ENCODE measurements at places on chromosomes 4 and X. TPM values are rescaled to one million over a fixed set of nuclear protein-coding genes. Genes with fewer than 3 reads are reported as not detected.

Gene SCRG1
- total RNA-seq, result 1.5 TPM

Gene BEX1
- 1.7 TPM for total RNA-seq

Gene FAM236A
- total RNA-seq, result not detected

Gene STOX2
- total RNA-seq, result 19.2 TPM

Gene TSPAN6
- total RNA-seq, result 33.3 TPM

Gene UGT2B10
- not detected for total RNA-seq

Gene MAPK10
- 42.3 TPM for total RNA-seq

Gene BTK
- total RNA-seq, result 9.7 TPM

Gene CC2D2A
- 35.6 TPM for total RNA-seq

Gene RGS12
- 40.7 TPM for total RNA-seq

- DNase-seq, result no peak
These were observed 194.7 kb upstream of the CXorf51B start for GRCh38 chrX:146614663-146615478.

DNA sequence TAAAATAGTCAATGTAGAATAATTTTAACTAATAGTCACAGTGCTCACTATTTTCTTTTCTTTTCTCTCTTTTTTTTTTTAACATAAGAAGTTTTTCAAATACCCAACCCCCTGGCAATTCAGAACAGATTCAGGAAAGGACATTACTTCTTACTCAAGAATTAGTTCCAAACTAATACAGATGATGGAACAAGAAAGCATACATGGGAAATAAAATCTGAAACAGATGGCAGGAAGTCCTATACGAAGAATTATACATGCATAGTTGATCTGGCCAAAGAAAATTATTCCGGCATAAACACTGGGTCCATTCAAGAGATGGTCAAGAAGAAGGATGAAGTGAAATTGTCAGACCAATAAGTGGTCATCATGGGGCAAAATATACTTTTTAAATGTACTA lies 614.4 kb upstream of the INTU start:
- DNase-seq, result no peak

GRCh38 chrX:104707572-104707971 lies 141.6 kb downstream of the IL1RAPL2 start:
- no peak for DNase-seq

GRCh38 chr4:147076728-147077127 lies 131.1 kb upstream of the TTC29 start:
- no peak for DNase-seq

DNA sequence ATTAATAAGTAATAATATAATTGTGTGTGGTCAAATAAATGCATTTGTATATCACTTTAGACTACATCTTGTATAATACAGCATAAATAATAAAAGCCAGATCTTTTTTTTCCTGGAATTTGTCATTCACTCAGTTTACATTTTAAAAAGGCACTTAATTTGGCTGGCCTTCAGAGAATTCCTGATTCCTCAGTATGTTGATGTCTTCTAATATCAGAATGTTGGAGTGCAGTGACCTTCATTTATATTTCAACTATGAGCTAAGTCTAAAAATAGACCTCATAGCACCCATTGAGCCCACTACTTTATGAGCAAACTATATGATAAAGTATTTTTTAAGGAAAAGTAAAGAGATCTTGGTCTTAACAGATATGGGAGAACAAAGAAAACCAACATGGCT lies 27.8 kb downstream of the ZNF330 start:
- no peak for DNase-seq

DNA sequence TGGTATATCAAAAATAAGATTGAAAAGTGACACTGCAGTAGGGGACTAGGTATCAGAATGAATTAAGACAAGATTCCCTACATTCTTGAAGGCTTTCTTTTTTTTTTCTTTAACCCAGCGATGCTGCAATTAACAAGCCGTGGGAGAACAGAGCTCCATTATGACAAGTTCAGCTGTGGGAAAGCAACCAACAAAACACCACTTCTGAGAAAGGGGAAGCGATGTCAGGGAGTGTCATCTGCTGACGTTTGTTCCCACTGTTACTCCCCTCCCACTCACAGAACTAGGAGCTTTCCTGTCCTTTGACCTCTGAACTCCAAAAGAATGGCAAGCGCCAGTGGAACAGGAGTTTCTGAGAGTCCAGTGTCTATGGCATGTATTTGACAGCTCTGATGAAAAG lies 90.2 kb upstream of the SLITRK2 start:
- no peak for DNase-seq

DNA sequence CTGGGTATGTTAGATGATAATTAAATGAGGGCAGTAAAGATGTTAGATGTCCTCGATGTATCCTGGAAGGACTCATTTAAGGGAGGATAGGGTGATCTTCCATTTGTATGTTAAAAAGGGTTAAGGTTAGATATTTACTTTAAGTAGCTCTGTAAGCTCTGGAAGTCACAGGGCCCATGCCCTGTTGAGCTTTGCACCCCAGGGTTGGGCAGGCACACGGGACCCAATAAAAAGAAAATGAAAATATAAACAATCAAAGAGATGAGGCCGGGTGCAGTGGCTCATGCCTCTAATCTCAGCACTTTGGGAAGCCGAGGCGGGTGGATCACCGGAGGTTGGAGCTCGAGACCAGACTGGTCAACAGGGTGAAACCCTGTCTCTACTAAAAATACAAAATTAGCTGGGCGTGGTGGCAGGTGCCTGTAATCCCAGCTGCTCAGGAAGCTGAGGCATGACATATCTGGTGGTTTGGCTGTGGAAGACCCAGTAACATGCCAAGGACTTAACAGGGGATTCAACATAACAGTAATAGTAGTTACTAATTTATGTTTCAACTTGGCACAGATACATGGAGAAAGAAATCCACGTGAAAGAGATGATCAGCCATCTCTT lies 16.9 kb upstream of the PHEX start:
- no peak for DNase-seq

DNA sequence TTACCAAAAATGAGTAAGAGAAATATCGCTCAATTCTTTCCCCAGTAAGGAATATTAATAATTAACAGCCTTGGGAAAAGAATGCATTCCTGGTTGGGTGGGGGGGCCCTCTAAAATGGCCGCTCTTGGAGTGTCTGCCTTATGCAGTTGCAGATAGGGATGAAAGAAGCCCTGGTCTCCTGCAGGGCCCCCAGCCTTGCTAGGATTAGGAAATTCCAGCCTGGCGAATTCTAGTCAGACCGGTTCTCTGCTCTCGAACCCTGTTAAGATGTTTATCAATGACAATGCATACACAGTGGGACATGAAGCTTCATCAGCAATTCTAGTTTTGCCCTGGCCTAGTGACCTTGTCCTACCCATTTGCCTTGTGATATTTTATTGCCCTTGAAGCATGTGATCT lies 1047.7 kb upstream of the GRID2 start:
- DNase-seq, result no peak

DNA sequence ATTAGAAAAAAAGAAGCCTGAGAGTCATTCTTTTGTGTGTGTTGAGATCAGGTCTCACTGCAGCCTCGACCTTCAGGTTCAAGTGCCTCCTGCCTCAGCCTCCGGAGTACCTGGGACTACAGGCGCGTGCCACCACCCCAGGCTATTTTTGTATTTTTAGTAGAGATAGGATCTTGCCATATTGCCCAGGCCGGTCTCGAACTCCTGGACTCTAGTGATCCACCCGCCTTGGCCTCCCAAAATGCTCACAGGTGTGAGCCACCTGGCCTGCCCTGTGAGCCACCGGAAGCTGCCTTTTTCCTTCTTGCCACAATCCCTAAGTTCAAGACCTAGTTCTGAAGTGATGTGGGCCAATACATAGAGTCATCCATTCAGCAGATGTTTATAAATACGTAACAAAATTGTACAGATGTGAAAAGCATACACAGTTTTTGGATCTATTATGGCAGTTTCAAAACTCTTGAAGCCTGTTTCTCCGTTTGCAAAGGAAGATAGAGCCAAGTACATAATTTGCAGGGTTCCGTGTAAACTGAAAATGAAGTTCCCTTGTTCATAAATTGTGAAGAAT lies 536 bp upstream of the CTSO start:
- DNase-seq, result no peak

DNA sequence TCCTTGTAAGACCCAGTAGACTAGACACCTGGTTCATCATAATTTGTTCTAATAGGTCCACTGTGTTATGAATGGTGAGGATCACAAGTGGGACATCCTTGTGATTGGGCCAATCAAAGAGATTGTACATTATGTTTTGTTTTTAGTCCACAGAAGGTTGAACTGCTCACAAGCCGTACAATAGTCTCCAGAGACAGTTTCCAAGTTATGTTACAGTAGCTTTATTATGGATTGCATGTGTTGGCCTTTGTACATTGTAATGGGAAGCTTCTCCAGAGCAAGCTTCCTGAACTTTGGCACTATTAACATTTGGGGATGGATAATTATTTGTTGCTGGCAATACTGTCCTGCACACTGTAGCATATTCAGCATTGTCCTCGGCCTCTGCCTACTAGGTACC lies 86.1 kb downstream of the MAGEB10 start:
- no peak for DNase-seq

DNA sequence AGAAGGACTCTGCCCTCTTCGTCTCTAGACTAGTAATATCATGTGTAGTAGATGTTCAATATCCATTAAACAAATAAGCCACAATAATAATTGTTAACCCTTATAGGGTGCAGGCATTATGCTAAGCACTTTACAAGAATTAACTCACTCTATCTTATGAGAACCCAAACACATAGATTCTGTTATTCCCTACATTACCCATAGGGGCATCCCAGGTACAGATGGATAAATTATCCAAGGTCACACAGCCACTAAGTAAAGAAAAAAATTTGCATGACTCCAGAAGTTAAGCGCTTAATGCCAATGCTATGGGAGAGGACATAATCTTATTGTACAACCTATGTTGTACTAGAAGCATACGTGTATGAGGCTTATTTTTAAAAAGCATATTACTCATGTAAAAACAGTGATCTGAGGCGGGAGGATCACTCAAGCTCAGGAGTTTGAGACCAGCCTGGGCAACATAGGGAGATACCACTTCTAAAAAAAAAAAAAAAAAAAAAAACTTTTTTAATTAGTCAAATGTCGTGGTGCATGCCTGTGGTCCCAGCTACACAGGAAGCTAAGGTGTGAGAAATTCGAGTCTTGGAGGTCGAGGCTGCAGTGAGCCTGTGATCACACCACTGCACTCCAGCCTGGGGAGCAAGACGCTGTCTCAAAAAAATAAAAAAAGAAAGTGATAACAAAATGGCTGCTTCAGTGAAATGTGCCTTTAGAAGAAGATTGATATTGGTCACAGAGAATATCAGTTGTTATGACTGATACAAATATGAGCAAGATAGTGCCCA lies 13.6 kb downstream of the LDB2 start:
- DNase-seq, result no peak

DNA sequence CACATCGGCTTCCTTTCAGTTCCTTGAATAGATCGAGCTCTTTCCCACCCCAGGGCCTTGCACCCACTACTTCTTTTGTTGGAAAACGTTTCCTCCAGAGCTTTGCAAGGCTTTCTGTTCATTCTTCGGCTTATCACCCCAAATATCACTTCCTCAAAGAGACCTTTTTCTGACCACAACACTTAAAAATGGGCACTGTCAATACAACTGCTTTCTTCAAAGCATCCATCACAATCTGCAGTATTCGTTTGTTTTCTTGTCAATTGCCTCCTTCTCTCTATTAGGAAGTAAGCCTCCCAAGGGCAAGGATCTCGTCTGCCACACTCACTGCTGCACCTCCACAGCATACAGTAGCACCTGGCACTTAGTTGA lies 17.7 kb upstream of the CENPU start:
- no peak for DNase-seq

DNA sequence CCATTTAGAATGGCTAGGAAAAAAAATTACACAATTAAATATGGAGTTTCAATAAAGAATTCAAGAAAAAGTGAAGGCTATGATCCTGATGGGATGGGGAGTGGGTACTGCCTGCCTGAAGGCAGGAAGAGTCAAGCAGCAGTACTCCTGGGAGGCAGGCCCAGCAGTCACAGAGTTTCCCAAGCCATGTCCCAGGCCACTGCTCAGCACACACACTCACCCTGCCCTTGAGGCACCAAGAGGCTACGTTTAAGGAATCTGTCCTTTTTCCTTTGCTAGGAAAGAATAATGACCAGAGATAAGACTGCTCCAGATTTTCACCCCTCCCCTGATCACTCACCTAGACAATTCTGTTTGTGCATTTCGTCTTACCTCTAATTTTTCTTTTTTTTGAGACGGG lies 30.2 kb downstream of the MAP7D3 start:
- DNase-seq, result no peak

DNA sequence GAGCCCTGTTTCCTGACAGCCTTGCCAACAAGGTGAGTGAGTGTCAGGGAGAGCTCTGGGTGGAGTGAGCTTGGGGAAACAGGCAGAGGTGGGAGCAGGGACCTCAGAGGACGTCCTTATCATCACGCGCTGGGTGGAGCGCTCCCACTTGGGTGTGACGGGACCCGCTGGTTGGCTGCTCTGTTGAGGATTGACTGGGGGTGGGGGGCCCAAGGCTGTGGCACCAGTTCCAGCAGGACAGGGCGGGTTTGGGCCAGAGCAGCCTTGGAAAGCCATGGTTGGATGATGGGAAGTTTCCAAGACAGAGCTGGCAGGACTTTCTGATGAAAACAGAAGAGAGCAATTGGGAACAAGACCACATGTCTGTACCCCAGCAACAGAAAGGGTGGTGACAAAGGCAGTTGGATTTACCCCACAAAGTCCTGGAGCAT lies 3.0 kb upstream of the PCGF3 start:
- DNase-seq, result no peak

DNA sequence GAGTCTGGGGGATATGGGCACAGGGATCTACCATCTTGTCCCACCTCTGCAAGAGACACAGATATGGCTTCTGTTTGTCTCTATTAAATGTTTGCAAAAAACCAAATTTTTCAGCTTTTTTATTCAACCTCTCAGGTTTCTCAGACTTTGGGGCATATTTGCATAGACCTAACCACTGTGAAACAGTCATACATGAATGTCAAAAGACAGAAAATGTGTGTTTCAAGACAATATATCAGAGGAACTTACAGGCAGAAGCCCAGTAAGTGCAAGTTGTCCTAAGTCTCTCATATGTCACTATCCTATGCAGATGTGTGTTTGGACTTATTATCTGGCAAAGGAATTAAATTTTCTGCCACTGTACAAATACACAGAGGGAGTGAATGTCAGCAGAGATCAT lies 951.2 kb downstream of the PCDH18 start:
- no peak for DNase-seq

DNA sequence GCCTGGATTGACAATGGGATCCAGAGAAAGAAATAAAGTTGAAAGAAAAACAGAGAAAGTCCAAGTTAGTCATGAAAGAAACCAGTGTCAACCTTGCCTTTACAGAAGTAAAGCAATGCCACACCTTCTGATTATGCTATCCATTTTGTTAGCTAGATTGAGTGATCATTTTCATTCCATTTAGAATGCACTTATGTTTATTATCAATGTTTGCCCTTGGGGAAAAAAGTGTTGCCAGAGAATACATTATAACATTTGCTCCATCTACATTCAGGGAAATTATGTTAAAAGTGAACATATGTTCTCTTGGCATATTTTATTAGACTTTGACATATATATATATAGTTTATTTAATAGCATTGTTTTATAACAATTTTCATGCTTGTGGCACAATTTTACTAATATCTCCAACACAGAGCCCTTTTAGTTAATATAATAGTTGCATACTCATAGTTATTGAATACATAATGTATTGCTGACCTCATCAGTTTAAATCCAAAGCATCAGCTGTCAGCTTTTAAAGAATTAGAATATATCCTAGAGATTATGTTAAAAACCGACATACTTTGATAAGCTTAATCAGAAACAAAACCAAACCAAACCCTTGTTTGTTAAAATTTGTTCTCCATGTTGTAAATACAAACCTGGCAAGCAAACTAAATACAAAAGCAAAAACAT lies 134.2 kb downstream of the SORBS2 start:
- no peak for DNase-seq

GRCh38 chrX:11462136-11462535 lies 168.9 kb downstream of the AMELX start:
- no peak for DNase-seq

GRCh38 chrX:149383852-149384251 lies 121.3 kb downstream of the IDS start:
- no peak for DNase-seq
